ENCODE measurements at places on chromosomes 1 and 21. TPM values are rescaled to one million over a fixed set of nuclear protein-coding genes. Genes with fewer than 3 reads are reported as not detected.

The MIXL1 gene
- 0.16 TPM for total RNA-seq

The FALEC gene
- 0.43 TPM for total RNA-seq

The PDPN gene
- 39.7 TPM for total RNA-seq

The FAM167B gene
- 0.64 TPM for total RNA-seq

The RGS7 gene
- total RNA-seq: 0.18 TPM

The KCNA2 gene
- total RNA-seq: 0.57 TPM

The TEDDM1 gene
- not detected for total RNA-seq

All from astrocyte (in vitro differentiated cells and primary cell).